ENCODE measurements at places on chromosomes 2 and 18.

- no peak for DNase-seq
Measured at GRCh38 chr18:13051159-13051558, 60.0 kb downstream of the CEP192 start.

DNA sequence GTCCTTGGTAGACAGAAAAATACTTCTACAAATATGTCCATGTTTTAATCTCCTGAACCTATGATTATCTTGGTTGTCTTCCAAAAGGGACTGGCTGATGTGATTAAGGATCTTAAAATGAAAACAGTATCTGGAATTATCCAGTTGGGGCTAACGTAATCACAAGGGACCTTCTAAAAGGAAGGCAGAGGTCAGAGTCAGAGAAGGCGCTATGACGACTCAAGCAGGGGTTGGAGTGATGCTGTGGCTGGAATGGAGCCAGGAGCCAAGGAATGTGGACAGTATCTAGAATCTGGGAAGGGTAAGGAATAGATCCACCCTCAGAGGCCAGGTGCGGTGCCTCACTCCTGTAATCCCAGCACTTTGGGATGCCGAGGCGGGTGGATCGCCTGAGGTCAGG lies 4.2 kb upstream of the USP14 start:
- DNase-seq = no peak

- no peak for DNase-seq
Measured at GRCh38 chr2:79065201-79065600, 22.6 kb downstream of the REG1B start.

GRCh38 chr18:61896757-61897156 lies 4.0 kb upstream of the RNF152 start:
- DNase-seq = no peak

- no peak for DNase-seq
Measured at GRCh38 chr2:46748735-46749531, 166.7 kb downstream of the MCFD2 start.

DNA sequence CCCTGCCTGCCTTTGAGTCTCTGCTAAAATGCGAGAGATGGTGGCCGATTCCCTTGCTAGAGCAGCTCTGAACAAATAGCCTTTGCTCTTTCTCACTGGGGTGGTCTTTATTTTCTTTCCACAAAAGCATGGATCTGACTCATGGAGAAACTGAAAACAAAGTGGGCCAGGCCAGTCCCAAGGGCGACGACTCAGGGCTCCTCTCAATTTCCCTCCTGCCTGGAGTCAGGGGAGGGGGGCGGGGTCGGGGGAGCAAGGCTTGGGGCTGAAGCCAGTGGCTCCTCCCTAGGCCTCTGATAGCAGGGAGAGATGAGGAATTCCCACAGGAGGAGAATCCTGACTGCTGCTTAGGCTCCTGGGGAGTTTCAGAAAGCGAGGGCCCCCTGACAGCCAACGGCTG lies 17.1 kb upstream of the IL1R2 start:
- DNase-seq = no peak

DNA sequence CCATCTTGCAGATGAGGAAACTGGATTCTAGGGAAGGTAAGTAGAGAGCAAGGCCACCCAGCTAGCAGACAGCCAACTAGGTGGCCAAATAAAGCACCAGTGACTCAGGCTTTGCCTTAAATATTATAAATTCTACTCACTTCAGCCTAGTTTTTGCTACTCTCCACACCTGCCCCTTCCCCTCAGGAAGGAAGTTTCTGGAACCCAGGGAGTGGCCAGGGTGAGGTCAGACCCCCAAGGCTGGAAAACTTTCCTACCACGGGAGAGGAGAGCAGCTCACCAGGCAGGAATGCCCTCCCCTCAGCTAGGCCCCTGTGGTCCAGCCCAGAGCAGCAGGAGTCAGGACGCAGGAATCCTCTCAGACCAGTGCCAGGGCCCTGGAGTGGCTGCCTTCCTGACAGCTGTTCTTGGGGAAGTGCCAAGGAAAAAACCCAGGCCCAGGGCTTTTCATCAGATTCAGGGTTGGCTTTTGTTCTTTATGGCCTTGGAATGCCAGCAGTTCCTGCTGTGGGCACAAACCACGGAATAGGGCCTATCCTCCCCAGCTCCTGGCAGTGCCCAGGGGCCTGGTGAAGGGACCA lies 5.1 kb upstream of the PAX8 start:
- no peak for DNase-seq

DNA sequence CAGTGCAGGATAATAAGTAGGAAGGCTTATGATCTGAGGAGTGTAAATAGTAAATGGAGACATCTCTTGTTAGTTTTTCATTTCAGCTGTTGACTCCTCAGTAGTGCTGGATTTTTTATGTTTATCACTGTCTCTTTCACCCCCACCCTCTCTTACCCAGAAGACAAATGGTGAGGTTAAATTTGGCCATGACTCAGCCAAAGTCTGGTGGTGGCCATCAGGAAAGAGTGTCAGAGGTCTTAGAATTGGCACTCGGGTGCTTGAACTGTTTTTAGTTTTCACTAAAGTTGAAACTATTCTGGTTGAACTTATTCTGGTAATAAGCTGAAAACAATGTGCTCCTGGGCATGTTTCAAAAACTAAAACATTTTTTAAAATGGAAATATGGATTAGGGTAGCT lies 123.3 kb downstream of the FHOD3 start:
- no peak for DNase-seq

DNA sequence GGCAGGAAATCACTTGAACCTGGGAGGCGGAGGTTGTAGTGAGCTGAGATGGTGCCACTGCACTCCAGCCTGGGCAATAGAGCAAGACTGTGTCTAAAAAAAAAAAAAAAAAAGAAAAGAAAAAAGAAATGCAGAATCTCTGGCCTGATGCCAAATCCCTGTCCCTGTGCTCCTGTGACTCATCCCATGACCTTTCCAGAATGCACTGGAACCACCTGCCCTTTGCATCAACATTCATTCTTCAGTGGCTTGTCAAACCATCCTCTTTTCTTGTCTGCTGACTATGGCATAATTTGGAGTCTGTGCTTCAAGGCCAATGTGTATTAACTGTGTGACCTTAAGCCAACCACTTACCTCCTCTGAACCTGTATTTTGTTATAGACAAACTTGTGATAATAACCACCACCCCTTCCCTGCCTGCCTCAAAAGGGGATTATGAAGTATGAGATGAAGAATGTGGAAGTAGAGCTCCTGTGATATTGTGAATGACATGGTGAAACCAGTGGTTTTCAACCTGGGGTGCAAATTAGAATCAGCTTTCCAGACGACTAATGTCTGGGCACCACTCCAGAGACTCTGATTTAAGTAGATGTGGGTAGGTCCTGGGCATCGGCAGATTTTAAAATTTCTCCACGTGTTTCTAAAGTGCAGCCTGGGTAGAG lies 189.3 kb downstream of the CLIP4 start:
- DNase-seq = no peak

DNA sequence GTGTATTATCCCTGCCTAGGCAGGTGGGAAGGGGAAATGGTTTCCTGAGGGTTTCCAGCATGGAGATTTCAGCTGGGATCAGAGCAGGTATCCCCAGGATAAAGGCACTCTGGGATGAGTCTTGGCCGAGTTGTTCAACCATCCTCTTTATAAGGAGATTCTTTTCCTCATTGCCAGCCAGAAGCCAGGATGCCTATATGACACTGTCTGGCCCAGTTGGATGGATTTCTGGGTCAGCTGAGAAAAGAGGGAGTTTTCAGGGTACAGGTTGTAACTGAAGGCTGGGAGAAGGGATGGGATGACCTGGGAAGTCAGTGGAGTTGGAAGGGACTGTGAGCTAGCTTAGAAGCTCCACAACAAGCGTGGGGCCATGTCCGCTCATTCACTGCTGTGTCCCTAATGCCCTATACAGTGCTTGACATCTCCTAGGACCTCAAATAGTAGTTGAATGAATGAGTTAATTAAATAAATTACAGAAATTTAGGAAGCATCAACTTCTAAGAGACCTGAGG lies 8.3 kb downstream of the RHOB start:
- DNase-seq = no peak

DNA sequence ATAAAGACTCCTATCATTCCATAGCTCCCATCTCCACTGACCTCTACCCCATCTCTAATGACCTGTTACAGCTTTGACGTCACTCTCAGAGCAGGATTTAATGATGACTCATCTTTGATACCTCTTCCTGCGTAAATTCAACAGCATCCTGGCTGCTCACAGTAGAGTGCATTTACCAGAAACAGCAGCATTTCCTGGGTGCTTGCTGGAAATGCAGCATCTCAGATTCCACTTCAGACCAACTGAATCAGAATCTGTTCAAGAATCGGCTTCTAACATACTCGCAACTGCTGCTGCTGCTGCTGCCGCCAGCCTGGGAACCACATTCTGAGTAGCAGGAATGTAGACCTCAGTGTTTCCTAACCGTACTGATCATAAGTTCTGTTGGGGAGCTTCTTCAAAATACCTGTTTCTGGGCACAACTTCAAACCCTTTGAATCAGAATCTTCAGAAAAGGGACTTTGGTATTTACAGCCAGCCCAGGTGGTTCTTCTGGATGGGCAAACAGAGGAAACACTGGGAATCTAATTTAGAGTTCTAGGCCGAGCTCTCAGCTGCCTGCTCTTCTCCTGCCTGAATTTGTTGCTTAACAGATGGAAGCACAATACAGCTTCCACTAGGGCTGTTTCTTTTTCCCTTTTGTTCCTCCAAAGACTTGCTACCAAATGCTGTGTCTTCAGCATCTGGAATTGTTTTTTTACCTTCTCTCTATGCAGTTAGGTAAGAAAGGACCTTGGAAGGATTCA lies 241.4 kb downstream of the NCKAP5 start:
- no peak for DNase-seq

DNA sequence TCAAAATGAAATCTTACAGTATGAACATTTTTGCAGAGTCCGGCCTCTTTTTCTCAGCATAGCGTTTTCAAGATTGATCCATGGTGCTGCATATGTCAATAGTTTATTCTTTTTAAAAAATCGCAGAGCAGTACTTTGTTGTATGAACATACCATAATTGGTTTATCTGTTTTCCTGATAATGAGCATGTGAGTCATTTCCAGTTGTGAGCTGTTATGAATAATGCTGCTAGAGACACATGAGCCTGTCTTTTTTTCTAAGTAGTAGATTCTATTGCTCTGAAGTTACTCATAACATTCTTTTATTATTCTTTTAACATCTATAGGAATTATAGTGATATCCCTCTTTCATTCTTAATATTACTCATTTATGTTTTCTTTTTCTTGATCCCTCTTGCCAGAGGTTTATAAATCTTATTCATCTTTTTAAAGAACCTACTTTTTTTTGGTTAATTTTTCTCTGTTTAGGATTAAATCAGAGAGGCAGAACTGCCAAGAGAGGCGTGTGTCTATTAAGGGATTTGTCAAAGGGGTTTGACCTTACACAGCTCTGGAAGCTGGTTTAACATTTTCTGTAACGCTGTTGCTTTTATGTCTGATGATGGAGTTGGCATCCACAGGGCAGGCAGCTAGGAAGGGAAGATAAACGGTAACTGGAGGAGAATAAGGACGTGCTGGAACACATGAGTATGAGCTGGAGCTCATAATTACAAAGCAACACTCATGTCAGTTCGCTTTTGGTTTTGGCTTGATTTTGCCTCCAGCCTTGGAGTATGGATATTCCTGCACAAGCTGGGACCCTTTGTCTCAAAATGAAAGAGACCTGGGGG lies 47.4 kb downstream of the MGAT5 start:
- no peak for DNase-seq

- no peak for DNase-seq
Measured at GRCh38 chr2:188478724-188479123, 187.1 kb downstream of the GULP1 start.

GRCh38 chr2:53913721-53914120 lies 54.0 kb upstream of the GPR75 start:
- DNase-seq = no peak

DNA sequence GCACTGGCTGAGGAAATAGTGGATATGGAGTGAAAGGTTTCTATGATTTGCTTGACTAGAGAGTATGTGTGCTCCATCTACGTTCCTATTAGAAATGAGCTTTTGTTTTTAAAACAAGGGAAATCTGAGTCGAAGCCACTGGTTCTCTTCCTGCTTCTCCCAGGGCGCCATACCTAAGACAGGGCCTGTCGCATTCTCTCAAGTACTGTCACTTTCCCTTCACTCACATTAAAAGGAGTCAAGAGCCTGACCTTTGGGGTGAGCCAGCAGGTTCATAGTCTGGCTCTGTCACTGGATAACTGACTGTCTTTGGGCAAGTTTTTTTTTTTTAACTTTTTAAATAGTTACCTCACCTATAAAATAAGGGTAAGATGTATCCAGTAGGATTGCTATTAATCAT lies 121.0 kb downstream of the MAP3K20 start:
- DNase-seq = no peak

DNA sequence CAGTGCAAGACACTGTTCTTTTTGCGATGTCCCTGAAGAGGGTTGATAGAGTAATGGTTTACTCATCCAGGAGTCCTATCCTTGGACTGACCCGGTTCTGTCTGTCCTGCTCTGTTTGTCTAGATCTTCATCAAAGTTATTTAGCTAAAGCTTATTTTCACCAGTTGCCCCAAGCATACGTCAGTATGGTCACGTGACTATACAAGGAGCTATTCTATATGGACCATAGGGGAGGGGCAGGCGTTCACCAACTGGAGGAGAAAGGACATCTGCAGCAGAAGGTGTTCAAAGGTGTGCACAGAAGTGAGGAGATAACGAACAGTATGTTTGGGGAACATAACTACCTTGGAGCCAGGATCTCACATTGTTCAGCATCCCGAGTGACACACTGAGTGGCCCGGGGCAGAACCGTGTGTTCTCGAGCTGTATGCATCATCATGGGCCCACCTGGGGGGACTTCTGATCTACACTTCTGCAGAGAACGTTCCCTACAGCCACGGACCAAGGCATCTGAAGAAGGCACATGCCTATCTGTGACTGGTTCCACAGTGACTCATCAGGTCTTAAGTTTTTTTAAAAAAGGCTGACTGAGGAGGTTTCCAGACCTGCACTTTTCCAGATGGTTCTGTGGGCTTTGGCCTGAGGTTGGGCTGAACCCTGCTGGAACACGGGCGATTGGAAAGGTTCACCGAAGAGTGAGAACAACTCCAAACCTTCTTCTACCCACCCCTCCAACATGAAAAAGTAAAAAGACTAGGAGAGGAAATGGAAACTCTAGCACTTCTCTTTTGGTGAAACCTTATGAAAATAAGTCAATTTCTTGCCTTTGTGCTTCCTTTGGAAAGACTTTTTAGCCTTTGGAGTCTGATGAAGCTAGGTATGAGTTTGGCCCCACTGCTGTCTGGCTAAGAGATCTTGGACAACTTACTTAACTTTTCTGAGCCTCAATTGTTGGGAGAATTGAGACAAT lies 68.6 kb upstream of the YWHAQ start:
- no peak for DNase-seq

- DNase-seq = no peak
Measured at GRCh38 chr2:30691948-30692828, 115.1 kb downstream of the CAPN13 start.

GRCh38 chr2:119749477-119750012 lies 10.2 kb upstream of the PTPN4 start:
- DNase-seq = no peak

DNA sequence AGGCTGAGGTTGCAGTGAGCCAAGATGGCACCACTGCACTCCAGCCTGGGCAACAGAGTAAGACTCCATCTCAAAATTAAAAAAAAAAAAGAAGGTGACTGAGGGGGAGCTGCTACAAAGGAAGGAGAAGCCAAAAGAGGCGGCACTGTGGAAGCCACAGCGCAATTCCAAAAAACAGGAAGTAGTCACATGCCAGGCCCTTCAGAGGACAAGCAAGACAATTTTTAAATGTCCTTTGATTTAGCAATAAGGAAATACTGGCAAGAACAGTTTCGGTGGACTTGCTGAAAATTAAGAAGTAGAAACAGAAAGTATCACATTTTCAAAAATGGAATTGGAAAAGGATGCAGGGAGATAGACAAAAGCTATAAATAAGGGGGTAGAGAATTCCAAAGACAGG lies 122.8 kb downstream of the OSBPL1A start:
- no peak for DNase-seq

- DNase-seq = no peak
Measured at GRCh38 chr2:196504788-196505187, 134.7 kb upstream of the CCDC150 start.
